SJSA1 (cell line): ENCODE measurements at places on chromosomes 3 and 15. TPM values are rescaled to one million over a fixed set of nuclear protein-coding genes. Genes with fewer than 3 reads are reported as not detected.
A peak's percentile ranks its signal among the peaks of the same experiment; 100 is the strongest.

DNA sequence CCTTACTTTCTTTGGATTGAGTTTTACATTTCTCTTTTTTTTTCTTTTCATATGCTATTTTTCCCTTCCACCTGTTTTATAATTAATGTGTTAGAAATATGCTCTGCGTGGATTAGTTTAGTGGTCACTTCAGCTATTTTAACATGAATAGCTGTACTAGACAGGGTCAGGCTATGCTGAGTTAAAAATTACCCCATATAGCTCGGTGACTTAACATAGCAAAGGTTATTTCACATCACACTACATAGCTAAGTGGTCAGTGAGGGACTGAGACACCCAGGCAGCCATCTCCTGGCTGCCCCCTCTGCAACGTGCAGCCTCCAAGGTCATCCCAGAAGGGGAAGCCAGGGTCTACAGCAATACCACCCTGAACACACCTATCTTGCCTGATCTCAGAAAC lies 46.9 kb upstream of the KIF23 start:
- H3K27ac ChIP-seq, result no peak overlapping the region
- no peak overlapping the region for H3K4me3 ChIP-seq
- H3K27me3 ChIP-seq, result 0 out of 2 replicates have a peak, but pooled peaks cover 2% of the 10 kb centered on the region
- no peak for DNase-seq

DNA sequence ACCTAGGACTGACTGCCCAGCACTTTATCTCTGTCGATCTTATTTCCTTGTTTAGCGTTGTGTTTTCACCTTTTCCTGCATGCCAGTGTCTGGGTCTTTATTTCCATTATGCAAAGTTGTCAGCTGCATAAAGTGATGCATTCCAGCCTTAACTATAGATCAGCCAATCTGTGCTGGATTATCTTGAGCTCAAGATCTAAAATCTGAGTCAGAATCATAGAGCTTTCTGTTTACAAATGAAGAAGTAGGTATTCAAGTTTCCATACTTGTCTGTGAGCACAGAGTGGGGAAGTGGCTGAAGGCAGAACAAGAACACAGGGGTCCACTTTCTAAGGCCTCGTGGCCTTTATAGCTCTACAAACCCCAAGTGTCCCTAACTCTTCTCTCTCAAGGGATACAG lies 82.4 kb upstream of the PLCL2 start:
- DNase-seq, result no peak
- H3K27me3 ChIP-seq, result no peaks in the 10 kb centered on the region
- H3K4me3 ChIP-seq, result no peak overlapping the region
- no peaks in the 10 kb centered on the region for H3K4me1 ChIP-seq

GRCh38 chr3:10942690-10943205 lies 49.8 kb upstream of the SLC6A1 start:
- H3K36me3 ChIP-seq, result no peaks in the 10 kb centered on the region
- DNase-seq, result no peak
- peaks cover 26% of the 10 kb centered on the region for H3K4me1 ChIP-seq
- H3K27me3 ChIP-seq, result no peaks in the 10 kb centered on the region
- H3K4me3 ChIP-seq, result no peak overlapping the region
- no peak overlapping the region for H3K27ac ChIP-seq

- no peak overlapping the region for H3K27ac ChIP-seq
- no peaks in the 10 kb centered on the region for H3K4me1 ChIP-seq
- no peak overlapping the region for H3K4me3 ChIP-seq
- no peaks in the 10 kb centered on the region for H3K36me3 ChIP-seq
These were observed 236.5 kb downstream of the WDR72 start for GRCh38 chr15:53522991-53523390.

GRCh38 chr3:150232992-150233451 lies 175.1 kb upstream of the TSC22D2 start:
- DNase-seq, result peak; percentile 48
- H3K4me3 ChIP-seq, result no peak overlapping the region
- H3K27me3 ChIP-seq, result no peaks in the 10 kb centered on the region
- peak overlapping the region; percentile 22 for H3K27ac ChIP-seq
- H3K36me3 ChIP-seq, result no peaks in the 10 kb centered on the region

- H3K36me3 ChIP-seq, result peaks cover 15% of the 10 kb centered on the region
- H3K4me3 ChIP-seq, result peak overlapping the region; percentile 77
- H3K4me1 ChIP-seq, result peaks cover 35% of the 10 kb centered on the region
- H3K27ac ChIP-seq, result peak overlapping the region; percentile 92
- H3K27me3 ChIP-seq, result no peaks in the 10 kb centered on the region
- no peak for DNase-seq
These were observed 734 bp downstream of the TBL1XR1 start for GRCh38 chr3:177196456-177197040.

GRCh38 chr3:136296960-136297359 lies 46.8 kb downstream of the PCCB start:
- no peak overlapping the region for H3K4me3 ChIP-seq
- H3K27ac ChIP-seq, result no peak overlapping the region
- H3K36me3 ChIP-seq, result 0 out of 2 replicates have a peak, but pooled peaks cover 13% of the 10 kb centered on the region
- no peak for DNase-seq
- H3K27me3 ChIP-seq, result no peaks in the 10 kb centered on the region

- no peak overlapping the region for H3K4me3 ChIP-seq
- no peaks in the 10 kb centered on the region for H3K36me3 ChIP-seq
- no peak for DNase-seq
- H3K4me1 ChIP-seq, result no peaks in the 10 kb centered on the region
- H3K27ac ChIP-seq, result no peak overlapping the region
- peaks cover 31% of the 10 kb centered on the region; the same call in 1 of the 2 replicates for H3K27me3 ChIP-seq
These were observed 35.8 kb downstream of the ATP2B2 start for GRCh38 chr3:10469441-10470119.

GRCh38 chr3:8886546-8886945 lies 76.7 kb downstream of the RAD18 start:
- no peaks in the 10 kb centered on the region for H3K27me3 ChIP-seq
- peaks cover 64% of the 10 kb centered on the region for H3K36me3 ChIP-seq
- no peak overlapping the region for H3K4me3 ChIP-seq
- no peak for DNase-seq
- peaks cover 62% of the 10 kb centered on the region for H3K4me1 ChIP-seq

DNA sequence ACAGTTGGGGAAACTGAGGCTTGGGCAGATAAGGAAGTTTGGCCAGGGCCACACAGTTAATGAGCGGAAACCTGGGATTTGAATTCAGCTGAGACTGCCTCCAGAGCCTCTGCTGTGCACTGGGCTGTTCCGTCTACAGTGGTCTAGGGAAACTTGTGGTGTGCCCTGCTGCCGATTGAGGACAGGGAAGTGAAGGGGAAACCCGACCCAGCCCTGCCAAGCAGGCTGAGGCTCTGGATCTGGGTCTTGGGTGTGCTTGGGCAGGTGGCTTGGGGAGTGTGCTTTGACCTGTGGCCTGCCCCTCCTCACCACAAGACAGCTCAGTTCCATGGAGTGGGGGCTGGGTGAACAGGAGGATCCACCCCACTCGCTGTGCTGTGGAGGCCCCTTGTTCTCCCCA lies 17.6 kb downstream of the NISCH start:
- H3K36me3 ChIP-seq, result peaks cover 77% of the 10 kb centered on the region
- H3K4me3 ChIP-seq, result no peak overlapping the region
- no peaks in the 10 kb centered on the region for H3K27me3 ChIP-seq
- DNase-seq, result no peak
- H3K27ac ChIP-seq, result no peak overlapping the region

DNA sequence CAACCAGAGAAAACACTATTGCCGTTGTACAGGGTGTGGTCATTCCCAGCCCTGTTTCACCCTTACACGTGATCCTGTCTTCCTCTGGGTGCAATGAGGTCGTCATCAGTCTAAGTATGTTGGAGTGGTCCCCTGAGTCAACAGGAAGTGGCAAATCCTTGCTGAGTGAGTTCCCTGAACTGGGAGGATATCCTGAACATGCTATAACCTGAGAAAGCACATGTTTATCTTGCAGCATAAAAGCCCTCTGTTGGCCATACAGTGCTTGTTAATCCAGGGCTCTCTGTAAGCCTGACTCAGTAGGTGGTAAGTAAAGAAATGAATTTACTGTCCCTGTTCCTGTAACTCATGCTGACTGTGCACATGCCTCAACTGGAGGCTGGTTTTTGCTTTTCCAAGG lies 477.8 kb upstream of the RGMA start:
- H3K4me1 ChIP-seq, result no peaks in the 10 kb centered on the region
- DNase-seq, result no peak
- H3K27ac ChIP-seq, result no peak overlapping the region
- no peaks in the 10 kb centered on the region for H3K27me3 ChIP-seq
- no peaks in the 10 kb centered on the region for H3K36me3 ChIP-seq

DNA sequence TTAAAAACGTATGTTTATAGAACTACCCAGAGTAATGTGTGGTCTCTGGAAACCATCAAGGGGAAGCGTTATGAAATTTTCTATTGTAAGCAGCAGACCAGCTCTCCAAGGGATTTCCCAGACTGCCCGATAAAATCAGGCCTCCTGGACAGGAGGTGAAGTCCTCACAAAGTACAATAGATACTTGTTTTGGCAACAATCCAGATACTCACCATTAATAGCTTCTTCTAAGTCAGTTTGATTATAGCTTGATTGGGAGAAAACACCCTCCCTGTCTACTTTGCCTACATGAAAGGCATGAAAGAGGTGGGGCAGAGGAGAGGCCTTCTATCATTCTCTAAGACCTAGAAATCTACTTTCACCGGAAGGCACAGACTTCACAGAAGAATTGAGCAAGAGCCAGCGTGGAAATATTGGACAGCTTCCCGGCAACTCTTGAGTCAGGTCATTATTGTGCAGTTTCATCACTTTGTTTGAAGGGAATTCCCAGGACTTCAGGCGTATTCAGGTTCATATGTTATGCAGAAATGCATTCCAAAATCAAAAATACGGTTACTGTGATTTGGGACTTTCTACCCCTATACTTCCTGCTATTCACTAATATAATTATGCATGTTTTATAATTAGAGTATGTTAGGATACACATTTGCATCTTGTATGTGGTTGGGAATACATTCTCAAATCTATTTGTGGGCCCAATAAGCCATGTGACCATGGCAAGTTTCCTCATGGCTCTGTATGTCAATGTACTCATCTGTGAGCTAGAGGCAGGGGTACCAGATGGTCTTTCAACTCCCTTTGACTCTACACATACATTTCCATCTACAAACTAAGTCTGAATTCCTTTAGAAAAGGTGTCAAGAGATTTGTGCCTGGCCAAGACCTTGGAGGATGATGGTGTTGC lies 103.5 kb downstream of the CD47 start:
- H3K4me1 ChIP-seq, result peaks cover 40% of the 10 kb centered on the region
- H3K4me3 ChIP-seq, result no peak overlapping the region
- peak overlapping the region; percentile 75 for H3K27ac ChIP-seq
- no peaks in the 10 kb centered on the region for H3K27me3 ChIP-seq
- no peaks in the 10 kb centered on the region for H3K36me3 ChIP-seq
- peak; percentile 66 for DNase-seq

KNL1 gene
- total RNA-seq, result 83.2 and 88.4 TPM in 2 replicates

RASGRP1 gene
- total RNA-seq, result not detected in 2 replicates

ZNF774 gene
- 0.66 and 4.1 TPM in 2 replicates for total RNA-seq

C3orf20 gene
- not detected in 2 replicates for total RNA-seq

ZNF501 gene
- total RNA-seq, result 0.53 and 4.4 TPM in 2 replicates

CD47 gene
- total RNA-seq, result 204 and 206 TPM in 2 replicates
